ENCODE measurements at places on chromosomes 11 and 22. TPM values are rescaled to one million over a fixed set of nuclear protein-coding genes. Genes with fewer than 3 reads are reported as not detected.

DNA sequence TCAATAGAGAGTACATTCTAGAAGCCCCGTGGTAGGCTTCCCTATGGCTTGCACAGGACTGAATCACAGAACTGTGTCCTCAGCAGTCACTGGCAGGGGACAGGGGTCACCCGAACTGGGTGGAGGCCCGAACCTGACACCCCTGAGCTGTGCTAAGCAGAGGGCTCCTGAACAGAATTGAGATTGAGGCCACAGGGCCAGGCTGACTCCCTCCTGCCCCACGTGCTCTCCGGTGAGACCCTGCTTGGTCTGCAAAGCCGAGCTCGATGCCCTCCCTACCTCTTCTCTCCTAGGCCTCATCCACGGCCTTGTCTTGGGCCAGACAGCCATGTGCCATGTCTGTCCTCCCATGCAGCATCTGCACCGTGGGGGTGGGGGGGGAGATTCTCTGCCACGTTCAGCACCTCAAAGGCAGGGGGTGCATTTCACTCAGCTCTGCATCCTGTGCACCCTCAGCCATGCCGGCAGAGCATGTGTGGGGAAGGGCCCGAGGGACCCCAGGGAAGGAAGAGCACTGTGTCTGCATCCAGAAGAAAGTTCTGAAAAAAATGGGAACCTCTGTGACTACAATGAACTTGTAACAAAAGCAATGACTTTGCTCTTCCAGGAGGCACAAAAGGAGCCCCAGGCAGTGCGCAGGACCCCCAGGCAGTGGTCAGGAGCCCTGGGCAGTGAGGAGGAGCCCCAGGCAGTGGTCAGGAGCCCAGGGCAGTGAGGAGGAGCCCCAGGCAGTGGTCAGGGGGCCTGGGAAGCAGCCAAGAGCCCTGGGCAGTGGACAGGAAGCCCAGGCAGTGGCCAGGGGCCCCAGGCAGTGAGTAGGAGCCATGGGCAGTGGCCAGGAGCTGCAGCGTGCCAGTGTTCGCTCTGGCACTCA is 76.7 kb upstream of the SEPTIN5 start:
- no peaks in the 10 kb centered on the region for H3K4me1 ChIP-seq
- H3K27ac ChIP-seq: no peak overlapping the region
- H3K27me3 ChIP-seq: no peaks in the 10 kb centered on the region
- H3K36me3 ChIP-seq: no peaks in the 10 kb centered on the region
- DNase-seq: no peak

DNA sequence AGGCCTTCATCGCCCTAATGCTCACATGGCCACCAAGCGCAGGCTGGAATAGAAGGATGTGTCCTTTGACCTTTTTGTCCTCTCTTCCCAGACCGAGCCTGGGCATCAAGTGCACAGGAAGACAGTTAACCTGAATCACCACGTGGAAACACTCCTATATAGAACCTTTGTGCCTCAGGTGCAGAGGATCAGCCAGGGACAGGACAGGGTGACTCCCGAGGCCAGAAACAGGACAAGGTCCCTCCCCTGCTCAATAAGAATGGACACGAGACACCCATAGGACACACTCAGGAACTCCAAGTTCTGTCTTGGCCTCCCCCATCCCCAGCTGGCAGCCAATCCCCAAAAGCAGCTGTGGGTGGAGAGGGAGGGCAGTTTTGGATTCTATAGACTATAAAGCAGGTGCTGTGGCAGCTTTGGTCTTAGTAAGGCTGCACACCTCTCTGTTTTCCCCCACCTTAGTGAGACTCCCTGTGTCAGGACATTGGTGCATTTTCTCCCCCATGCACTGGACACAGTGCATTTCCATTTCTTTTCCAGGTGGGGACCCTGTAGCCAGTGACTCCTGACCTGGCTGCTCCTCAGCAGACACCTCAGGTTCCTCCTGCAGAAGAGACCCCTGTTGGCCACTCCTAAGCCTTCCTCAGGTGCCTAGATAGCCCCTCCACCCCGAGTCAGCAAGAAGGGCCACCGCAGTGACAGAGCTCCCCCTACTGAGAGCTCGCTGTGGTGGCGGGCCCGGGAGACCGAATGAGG is 43.6 kb upstream of the POU2AF1 start:
- H3K4me3 ChIP-seq: no peak overlapping the region
- peak; percentile 45 for DNase-seq
- H3K27me3 ChIP-seq: no peaks in the 10 kb centered on the region

Gene PATE4
- total RNA-seq: not detected

Gene MB
- total RNA-seq: not detected

DNA sequence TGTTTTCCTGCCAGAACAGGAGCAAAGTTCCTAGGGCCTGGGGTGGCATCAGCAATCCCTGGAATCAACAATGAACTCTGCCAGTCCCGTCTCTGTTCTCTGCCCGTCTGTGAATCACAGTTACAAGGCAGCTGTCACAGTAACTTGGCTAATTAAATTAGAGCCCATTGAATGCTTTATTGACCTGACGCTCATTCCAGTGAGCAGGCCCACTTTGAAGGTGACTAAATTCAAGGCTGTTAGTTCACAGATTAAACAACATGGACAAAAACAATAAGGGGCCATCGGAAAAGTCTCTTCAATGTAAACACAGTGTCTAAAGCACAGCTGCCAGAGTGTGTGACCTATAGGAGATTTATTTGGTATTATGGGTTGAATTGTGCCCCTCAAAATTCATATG is 17.7 kb upstream of the TMPRSS5 start:
- no peaks in the 10 kb centered on the region for H3K36me3 ChIP-seq
- H3K27ac ChIP-seq: no peak overlapping the region
- no peaks in the 10 kb centered on the region for H3K4me1 ChIP-seq
- no peak for DNase-seq
- H3K27me3 ChIP-seq: no peaks in the 10 kb centered on the region

- no peak overlapping the region for H3K27ac ChIP-seq
- H3K4me1 ChIP-seq: no peaks in the 10 kb centered on the region
- no peaks in the 10 kb centered on the region for H3K27me3 ChIP-seq
- DNase-seq: no peak
Measured at GRCh38 chr22:28180804-28181731, 262.0 kb upstream of the PITPNB start.

Gene XNDC1N
- 3.2 TPM for total RNA-seq

- H3K4me1 ChIP-seq: peaks cover 6% of the 10 kb centered on the region
- DNase-seq: no peak
- H3K27ac ChIP-seq: no peak overlapping the region
Measured at GRCh38 chr11:132131047-132131446, 760.6 kb downstream of the NTM start.

Gene HBD
- total RNA-seq: not detected

Gene OR4D5
- not detected for total RNA-seq

GRCh38 chr11:8025123-8025522 is 38.0 kb downstream of the EIF3F start:
- H3K27me3 ChIP-seq: no peaks in the 10 kb centered on the region
- H3K27ac ChIP-seq: no peak overlapping the region
- peak; percentile 10 for DNase-seq
- no peak overlapping the region for H3K4me3 ChIP-seq
- H3K36me3 ChIP-seq: no peaks in the 10 kb centered on the region

Gene HRAS
- 47.3 TPM for total RNA-seq

Gene OR8G5
- total RNA-seq: not detected

- no peak overlapping the region for H3K27ac ChIP-seq
- H3K27me3 ChIP-seq: peaks cover 31% of the 10 kb centered on the region
- DNase-seq: peak; percentile 16
- H3K4me1 ChIP-seq: no peaks in the 10 kb centered on the region
- H3K36me3 ChIP-seq: no peaks in the 10 kb centered on the region
Measured at GRCh38 chr11:62324731-62325556, 12.3 kb upstream of the ASRGL1 start.

- H3K4me1 ChIP-seq: peaks cover 19% of the 10 kb centered on the region
- H3K4me3 ChIP-seq: no peak overlapping the region
- no peak overlapping the region for H3K27ac ChIP-seq
- no peaks in the 10 kb centered on the region for H3K27me3 ChIP-seq
Measured at GRCh38 chr22:35308480-35309021, 8.9 kb downstream of the TOM1 start.

All from SJSA1 (cell line).